Activated CD8-positive, alpha-beta memory T cell treated with anti-CD3 and anti-CD28 coated beads for 1 hour (primary cell): ENCODE measurements at places on chromosomes 2 and 18.

GRCh38 chr2:2849464-2850217 lies 518.6 kb upstream of the MYT1L start:
- no peak for DNase-seq

DNA sequence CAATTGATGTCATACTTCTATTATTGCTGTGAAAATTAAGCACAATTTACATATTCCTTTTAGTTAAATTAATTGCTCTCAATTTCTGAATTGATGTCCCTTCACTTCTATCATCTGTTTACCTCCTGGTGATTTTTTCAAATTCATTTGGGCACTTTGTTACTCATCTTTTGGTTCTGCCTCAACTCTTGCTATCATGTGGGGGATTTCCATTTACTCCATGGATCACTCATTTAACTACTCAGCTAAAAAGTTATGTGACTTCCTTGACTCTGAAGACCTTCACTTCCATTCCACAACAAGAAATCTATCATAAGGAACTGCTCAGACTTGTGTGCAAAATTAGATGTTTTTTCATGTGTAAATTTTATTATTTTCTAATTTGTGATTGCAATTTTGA lies 126.2 kb downstream of the EHBP1 start:
- no peak for DNase-seq

GRCh38 chr2:42390401-42390969 lies 29.5 kb upstream of the COX7A2L start:
- DNase-seq: no peak

GRCh38 chr2:231803501-231804138 lies 17.4 kb downstream of the COPS7B start:
- no peak for DNase-seq

DNA sequence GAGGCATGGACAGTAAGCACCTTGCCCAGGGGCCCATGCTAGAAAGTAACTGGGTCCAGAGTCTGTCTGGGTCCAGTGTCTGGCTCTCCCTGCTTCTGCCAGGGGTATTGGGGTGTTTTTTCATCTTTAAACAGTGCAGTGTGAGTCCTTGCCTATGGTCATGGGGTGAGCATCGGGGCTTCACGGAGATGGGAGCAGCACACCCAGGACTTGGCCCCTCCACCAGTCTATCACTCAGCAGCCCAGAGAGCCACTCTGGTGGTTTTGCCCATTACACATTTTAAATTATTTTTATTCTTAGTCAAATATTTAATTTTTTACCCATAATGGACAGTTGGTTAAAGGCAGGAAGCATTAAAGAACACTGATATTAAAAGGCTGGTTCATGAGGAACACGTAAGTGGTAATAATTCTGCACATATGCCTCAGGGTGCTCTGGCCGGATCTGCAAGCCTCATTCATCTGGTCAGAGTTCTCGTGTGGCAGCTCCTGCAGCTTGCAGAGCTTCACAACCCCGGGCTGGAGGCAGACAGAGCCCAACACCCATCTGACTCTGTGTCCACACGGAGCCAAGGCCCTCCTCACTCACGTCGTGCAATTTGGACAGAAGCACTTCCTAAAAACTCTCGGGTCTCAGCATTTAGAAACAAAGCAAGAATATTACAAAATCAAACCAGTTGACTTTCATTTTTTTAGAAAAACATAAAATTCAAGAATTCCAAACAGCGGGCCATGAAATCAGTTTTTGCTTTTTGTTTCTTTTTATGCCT lies 204.1 kb downstream of the CTIF start:
- DNase-seq: no peak

GRCh38 chr18:48817021-48817461 lies 133.7 kb downstream of the SMAD7 start:
- DNase-seq: no peak

DNA sequence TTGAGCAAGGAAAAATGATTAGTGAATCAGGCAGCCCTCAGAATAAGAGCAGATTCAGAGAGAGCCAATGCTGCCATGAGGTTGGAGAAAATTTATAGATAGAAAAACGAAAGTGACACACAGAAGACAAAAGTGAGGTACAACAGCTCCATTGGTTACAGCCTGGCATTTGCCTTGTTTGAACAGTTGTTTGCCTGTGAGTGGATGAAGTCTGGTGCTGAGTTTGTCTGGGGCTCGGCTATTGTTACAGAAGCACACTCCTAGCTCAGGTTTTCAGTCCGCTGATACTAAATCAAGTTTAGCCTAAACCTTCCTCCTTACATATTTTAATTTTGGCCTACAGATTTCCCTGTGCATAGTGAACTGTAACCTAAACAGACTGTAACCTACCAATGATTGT lies 387.8 kb upstream of the RAB12 start:
- no peak for DNase-seq

DNA sequence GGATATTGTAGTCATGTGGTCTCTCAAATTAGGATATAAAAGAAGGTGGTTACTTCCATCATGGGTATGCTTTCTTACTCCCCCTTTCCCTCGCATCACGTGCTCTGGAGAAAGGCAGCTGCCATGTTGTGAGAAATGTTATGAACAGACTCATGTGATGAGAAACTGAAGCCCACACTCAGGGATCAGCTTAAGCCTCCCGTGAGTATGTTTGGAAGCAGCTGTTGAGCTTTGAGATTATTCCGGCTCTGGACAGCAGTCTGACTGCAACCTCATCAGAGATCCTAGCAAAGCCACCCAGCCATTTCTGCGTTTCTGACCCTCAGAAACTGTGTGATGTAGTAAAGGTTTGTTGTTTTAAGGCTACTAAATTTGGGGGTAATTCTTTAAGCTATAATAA lies 700.1 kb downstream of the ADCYAP1 start:
- DNase-seq: no peak

- DNase-seq: no peak
Observed at GRCh38 chr2:21092308-21092869, 31.4 kb upstream of the TDRD15 start.

- no peak for DNase-seq
Observed at GRCh38 chr2:235560345-235560744, 66.5 kb downstream of the AGAP1 start.

GRCh38 chr2:38237311-38237710 lies 139.8 kb downstream of the ATL2 start:
- DNase-seq: no peak

GRCh38 chr2:26764078-26764887 lies at the start of gene SLC35F6:
SLC35F6 (plus strand) TSS chr2:26764284; CDS start chr2:26764350, 66 bp downstream.
- DNase-seq: peak; percentile 76
